ENCODE measurements at places on chromosomes 11 and 22.

GRCh38 chr11:65793144-65793581 is 6.3 kb downstream of the OVOL1 start:
- no peak for DNase-seq

- DNase-seq = peak; percentile 8
Observed at GRCh38 chr11:103537904-103538502, 428.8 kb downstream of the DYNC2H1 start.

DNA sequence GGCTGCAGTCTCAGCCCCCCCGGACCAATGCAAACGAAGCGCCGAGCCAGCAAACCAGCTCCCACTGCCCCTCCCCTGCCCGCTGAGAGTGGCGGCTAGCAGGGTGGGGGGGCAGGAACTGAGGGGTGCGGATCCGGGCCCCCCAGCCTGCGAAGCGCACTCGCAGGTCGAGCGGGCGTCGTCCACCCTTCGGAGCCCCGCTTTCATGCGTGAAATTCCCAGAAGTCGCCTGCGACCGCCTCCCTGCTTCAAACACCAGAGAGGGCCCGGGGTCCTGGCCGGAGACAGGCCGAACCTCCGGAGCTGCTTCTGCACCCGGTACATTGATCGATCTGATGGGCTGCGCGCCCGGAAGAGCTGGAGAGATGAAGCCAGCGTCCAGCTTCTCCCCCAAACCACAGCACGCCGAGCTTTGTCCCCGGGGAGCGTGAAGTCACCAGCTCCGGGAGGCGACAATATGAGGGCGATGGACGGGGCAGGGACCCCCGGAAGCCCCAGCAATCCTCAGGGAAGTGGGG is 646 bp upstream of the PATZ1 start:
- DNase-seq = no peak

GRCh38 chr22:21915624-21916308 is 36.9 kb downstream of the PPM1F start:
- DNase-seq = no peak

DNA sequence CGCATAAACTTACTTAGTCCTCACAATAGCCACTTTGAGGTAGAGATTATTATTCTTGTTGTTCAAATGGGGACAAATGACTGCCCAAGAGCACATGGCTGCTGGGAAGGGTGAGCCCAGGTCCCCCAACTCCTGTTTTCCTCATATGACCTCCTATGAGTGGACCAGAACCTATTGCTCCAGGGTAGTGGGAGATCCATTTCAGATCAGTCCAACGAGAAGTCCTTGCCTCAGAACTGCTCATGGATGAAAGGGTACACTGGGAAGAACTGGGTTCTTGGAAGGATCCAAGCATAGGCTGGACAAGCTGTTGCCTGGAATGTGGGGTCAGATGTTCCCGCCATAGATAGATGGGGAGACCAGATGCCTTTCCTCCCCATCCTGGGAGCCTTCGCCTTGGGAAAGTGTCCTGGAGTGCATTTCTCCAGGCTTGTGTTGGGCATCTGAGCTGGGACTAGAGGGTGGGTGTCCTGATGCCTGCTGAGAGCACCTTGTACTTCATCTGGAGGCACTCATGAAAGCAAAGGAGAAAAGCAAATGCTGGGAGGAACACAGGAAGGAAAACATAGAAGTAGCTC is 146.3 kb upstream of the B3GAT1 start:
- DNase-seq = no peak

DNA sequence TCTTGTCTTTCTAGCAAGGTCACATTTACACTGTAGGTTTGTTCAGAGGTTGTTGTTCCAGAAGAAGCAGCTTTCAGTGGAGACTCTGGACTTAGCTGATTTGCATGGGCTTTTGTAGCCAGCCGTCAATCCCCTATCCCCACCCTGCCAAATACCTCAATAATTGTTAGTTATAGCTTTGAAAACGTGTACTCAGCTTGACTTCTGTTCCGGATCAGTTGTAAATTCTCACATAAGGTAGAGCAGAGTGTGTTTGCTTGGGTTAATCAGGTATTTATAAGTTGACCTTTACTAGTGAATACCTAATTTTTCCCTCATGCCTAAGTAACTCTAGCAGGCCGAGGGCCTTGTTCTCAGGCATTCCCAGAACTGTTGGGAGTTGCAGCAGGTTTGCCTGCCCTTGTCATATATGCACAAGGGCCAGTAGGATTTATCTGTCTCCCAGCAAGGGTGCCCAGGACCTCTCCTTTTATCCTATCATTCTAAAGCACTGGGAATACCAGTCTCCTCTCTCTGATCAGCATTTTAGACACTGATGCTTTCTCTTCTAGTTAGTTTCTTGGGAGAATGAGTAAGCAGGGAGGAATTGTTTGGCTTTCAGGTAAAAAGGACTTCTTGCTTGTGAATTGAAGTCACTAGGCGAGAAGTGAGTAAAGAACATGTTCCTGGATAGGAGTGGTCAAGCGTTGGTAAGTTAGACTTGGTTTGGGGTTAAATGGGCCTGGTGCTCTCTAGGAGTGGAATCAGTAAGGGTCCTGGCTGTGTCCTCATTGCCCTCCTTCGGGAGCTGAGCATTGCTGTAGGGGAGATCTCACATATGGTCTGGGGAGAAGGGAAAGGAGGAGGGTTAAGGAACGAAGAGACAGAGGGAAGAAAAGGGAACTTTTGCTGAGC is 22.1 kb downstream of the STIM1 start:
- DNase-seq = no peak

GRCh38 chr11:94127638-94128037 is 1.0 kb upstream of the PANX1 start:
- no peak for DNase-seq

- DNase-seq = no peak
Observed at GRCh38 chr11:124896071-124896750, 1.5 kb downstream of the ROBO4 start.

GRCh38 chr11:121437018-121437685 is 15.0 kb upstream of the SORL1 start:
- DNase-seq = no peak

- peak; percentile 16 for DNase-seq
Observed at GRCh38 chr11:76512851-76513653, 68.2 kb downstream of the EMSY start.

GRCh38 chr11:63608353-63609345 is 5.6 kb downstream of the PLAAT3 start:
- DNase-seq = no peak

DNA sequence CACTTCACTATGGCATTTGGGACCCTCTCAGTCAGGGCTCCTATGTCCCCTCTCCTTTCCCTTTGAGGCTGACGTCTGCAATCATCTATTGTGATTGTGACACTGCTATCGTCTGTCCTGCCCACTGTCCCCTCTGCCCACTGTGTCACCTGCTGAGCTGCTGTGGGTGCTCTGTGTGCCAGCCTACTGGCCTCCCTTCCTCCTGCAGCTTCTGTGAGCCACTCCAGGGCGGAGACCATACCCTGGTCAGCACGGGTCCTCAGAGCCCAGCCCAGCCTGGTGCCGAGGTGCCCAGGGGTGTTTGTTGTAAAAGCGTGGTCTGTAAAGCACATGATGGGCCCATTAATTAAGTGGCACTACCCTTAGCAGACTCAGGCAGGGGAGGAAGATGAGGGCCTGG is 29.4 kb downstream of the MPPED1 start:
- no peak for DNase-seq

DNA sequence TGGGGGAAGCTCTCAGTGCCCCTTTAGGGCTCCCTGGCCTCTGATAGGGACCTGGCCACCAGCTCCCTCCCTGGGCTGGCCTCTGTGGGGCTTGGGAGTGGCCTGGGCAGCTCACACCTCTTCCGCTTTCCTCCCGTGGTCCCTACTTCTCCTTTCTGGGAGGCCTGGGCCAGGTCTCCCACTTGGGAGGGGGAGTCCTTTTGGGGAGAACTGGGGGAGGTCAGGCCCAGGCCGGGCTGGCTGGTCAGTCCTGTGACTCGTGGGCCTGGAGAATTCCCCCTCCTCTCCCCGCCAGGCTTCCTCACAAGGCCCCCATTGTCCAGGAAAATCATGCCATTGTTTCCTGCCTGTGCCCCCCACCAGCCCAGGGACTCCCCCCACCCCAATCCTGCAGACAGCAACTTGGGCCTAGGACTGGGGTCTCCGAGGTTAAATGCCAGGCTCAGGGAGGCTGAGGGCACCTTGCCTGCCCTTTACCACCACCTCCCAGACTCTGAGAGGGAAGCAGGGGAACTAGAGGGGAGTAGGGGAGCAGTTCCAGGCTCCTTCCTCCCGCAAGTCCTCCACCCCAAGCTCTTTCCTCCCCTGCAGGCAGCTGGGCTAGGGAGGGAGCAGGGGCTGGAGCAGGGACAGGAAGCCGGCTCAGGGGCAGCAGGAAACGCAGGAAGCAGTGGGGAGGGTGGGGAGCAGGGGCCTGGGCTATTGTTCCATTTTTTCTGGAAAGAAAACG is 2.8 kb downstream of the MAP3K11 start:
- DNase-seq = no peak

DNA sequence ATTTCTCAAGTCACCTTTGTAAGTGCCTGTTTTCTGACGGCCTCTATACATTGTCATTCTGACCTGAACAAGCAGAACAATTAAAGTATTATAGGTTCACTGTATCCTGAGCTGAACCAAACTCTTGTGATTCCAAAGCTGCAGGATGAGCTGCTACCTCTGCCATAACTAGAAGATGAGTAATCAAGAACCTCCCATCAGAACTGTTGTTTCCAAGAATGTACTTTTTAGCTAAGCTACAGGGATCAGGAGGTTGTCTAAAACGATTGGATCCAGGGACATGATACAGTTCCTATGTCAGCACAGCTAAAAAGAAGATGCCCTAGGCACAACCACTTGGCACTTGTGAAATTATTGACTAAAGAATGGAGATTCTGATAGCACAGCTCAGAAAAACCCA is 288.4 kb upstream of the CCDC90B start:
- no peak for DNase-seq

DNA sequence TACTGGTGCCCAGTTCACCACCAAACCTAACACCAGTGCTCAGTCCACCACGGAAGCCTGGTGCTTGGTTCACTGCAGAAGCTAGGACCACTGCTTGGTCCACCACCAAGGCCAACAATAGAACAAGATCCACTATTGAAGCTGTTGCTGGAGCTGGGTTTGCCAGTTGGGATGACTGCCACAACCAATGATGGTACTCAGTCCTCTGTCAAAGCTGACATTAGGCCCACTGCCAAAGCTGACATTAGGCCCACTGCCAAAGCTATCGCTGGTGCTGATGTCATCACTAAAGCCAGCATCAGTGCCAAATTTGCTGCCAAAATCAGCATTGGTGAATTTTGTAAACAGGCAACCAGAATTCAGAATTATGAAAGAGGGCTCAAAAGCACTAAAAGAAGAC is 1850.2 kb upstream of the RAG2 start:
- DNase-seq = no peak

GRCh38 chr11:115497303-115497702 is 6.9 kb downstream of the CADM1 start:
- no peak for DNase-seq

GRCh38 chr11:20109731-20110445 is 50.4 kb downstream of the DBX1 start:
- no peak for DNase-seq

DNA sequence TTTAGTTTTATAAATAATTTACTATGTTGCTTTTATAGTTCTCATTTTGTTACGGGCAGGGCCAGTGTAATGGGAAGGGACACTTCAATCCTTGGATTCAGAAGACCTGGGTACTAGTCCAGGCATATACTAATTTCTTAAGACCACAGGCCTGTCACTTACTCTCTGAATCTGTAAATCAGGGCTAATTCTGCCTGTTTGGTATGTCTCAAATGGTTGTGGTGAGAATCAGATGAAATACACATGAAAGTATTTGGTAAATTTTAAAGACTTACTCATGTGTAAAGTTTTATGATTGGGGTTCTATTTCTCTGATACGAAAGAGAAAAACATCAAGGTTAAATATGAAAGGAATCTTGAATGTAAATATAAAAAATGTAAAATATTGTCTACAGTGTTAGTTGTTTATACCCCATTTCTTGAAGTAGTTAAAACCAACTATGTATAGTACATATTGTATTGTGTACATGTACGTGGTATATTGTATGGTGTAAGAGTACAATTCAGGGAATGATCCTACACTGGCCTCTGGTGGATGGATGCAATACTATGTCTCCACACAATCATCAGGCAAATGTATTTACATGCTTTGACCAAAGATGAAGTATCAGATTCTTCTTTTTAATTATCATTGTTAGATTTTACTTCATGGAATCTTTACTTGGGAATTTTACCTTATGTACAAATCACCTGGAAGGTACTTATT is 24.5 kb upstream of the RAG2 start:
- no peak for DNase-seq

GRCh38 chr22:35411102-35411501 is 11.2 kb downstream of the MCM5 start:
- no peak for DNase-seq

GRCh38 chr22:35538801-35539321 is 1.8 kb upstream of the RASD2 start:
- DNase-seq = no peak

GRCh38 chr11:121356357-121356756 is 63.8 kb downstream of the SC5D start:
- DNase-seq = no peak

- no peak for DNase-seq
Observed at GRCh38 chr11:119779195-119780071, 50.4 kb upstream of the NECTIN1 start.

GRCh38 chr22:42646569-42647525 is 2.3 kb downstream of the CYB5R3 start:
- DNase-seq = no peak

GRCh38 chr22:49979587-49980264 is 19.2 kb downstream of the PIM3 start:
- peak; percentile 44 for DNase-seq

DNA sequence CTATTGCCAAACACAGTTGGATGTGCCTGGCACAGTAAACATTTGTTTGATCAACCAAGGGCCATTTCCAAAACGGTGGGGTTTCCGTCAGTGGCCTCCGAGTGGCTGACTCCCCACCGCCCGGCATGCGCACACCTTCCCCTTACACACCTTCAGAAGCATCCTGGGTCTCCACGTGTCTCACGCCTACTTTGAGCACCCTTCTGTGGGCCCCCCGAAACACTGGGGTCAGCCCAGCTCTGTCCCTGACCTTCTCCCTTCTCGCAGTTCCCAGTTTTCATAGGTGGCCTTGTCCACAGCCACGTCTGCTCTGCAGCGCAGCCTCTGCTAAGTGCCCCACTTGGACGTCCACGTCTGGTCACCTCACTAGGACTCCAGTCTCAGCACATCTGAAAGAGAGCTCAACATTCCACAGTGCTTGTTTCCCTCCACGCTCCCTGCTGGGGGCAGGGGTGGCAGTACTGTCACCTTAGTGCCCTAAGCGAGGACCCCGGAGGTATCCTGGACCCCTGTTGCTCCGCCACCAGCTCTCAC is 13.2 kb upstream of the SHANK2 start:
- no peak for DNase-seq
